ENCODE measurements at places on chromosomes 6 and 20.

GRCh38 chr6:38163186-38164130 lies 343.9 kb downstream of the ZFAND3 start:
- no peak for DNase-seq

- DNase-seq, result no peak
These were observed 9.4 kb downstream of the CCN5 start for GRCh38 chr20:44724423-44725091.

- no peak for DNase-seq
These were observed 9.6 kb downstream of the IGF2R start for GRCh38 chr6:159978291-159979135.

DNA sequence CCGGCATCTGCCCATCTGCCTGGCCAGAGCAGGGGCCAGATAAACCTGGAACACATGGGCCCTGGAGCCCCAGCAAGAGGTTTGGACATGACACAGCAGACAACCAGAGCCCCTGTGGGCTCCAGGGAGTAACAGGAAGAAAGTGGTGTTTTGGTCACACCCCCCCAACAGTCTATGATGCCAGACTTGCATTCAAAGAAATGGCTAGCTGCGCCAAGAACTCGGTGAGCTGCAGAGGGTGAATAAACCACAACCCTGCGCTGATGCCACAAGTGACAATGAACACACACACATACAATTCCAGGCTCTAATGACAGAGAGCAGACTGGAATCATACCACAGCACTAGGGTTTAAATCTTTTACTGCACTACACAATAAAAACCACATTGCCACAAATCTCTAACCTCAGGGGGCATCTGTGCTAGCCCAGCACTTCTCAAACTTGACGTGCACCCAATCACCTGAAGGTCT lies 34.0 kb downstream of the TRERF1 start:
- DNase-seq, result peak; percentile 18

- no peak for DNase-seq
These were observed 108.7 kb upstream of the LRFN2 start for GRCh38 chr6:40695750-40696415.

DNA sequence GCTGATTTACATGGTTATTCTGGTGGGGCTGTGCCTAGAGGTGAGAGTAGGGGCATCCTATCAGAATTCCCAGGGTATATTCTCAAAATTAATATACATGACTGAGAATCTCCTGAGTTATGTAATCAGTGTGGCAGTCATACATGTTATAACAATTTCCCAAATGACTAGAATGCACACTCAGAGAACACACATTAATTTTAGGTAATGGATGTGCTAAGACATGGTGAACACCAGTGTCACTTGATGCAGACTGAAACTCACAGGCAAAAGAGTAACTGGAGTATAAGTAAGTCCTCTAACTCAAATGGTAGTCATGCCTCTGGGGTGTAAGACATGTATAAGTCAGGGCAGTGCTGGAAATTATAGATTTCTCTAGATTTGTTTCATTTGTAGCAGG lies 1198.4 kb upstream of the CITED2 start:
- DNase-seq, result no peak

- no peak for DNase-seq
These were observed 109.5 kb downstream of the MEI4 start for GRCh38 chr6:77762386-77762785.

DNA sequence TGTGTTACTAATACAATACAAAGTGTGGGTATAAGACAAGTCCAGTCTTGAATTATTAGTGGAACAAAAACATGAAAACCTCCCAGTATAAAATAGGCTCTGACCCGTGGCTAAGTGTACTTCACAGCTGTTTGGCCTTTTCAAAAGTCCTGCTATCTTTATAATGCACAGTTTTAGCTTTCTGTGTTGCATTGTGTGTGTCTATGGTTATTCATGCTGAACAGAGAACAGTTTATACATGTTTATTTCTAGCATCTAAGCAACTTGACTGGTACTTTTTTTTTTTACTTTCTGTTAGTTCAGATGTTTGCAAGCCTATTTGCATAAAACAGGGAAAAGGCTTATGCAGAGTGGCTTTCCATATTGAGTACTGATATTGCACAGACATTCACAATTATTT lies 119.2 kb upstream of the CCN2 start:
- no peak for DNase-seq

GRCh38 chr20:10622657-10623418 lies 51.0 kb downstream of the JAG1 start:
- DNase-seq, result no peak

- peak; percentile 39 for DNase-seq
These were observed 51.9 kb upstream of the SLC22A16 start for GRCh38 chr6:110528101-110528929.

- DNase-seq, result peak; percentile 98
These were observed at the start of gene PTPN1 for GRCh38 chr20:50509923-50510705. Gene PTPN1 (plus strand): TSS chr20:50510383. CDS start chr20:50510528, 145 bp downstream.

- peak; percentile 19 for DNase-seq
These were observed 55.5 kb downstream of the REV3L start for GRCh38 chr6:111427341-111428116.

- no peak for DNase-seq
These were observed 39.9 kb downstream of the TBC1D7 start for GRCh38 chr6:13288481-13288880.

GRCh38 chr20:709991-710779 lies 34.6 kb upstream of the SCRT2 start:
- DNase-seq, result no peak

DNA sequence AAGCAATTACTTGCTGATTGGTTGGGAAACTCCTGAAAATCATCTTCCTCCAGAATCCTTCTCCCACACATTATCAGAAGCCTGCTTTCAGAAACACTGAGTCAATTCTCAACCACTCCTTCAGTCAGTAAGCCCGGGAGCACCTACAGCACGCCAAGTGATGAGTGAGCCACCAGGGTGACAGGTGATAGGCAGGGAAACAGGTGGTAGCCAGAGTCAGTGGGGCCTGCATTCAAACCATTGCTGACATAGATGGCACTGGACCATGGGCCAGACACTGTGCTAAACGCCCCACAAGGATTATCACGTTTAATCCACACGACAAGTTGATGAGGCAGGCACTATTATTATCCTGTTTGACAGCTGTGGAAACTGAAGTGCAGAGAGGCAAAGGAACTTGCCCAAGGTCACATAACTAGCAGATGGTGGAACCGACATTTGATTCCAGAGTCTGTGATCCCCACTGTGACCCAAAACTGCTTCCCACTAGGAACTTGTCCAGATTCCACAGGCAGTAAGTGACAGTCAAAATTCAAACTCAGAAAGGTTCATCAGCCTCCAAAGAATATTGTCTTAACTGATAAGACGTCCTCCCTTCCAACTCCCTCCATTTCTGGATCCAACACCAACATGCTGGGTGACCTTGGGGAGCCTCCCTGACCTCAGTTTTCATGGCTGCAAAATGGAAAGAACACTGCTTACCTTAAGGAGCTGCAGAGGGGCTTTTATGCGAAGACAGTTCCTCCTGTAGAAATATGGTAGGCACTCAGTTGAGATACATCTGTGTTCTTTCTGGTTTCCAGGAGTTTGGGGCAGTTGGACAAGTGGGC lies 23.9 kb upstream of the TOP1 start:
- no peak for DNase-seq

GRCh38 chr20:40978761-40979160 lies 49.9 kb upstream of the TOP1 start:
- no peak for DNase-seq

- no peak for DNase-seq
These were observed 528.7 kb upstream of the RNF217 start for GRCh38 chr6:124433387-124434160.

GRCh38 chr6:44787254-44787834 lies 399.8 kb downstream of the CDC5L start:
- no peak for DNase-seq

DNA sequence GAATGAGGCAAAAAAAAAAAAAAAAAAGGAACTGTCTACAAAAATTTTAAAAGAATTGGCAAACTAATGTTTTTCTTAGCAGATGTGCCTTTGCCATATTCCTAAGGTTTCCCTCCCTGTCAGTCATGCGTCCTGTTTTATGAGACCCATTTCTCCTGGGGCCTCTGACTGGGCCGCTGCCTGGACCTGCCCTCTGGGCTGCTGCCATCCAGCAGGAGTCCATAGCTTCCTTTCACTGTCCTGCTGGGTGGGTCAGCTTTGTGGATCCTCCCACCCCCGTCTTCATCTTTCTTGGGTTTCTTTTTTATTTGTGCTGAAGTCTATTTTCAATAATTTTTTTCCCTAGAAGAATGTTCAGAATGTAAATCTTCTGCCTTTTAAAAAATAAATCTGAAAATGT lies 110.8 kb upstream of the SCP2D1 start:
- no peak for DNase-seq

DNA sequence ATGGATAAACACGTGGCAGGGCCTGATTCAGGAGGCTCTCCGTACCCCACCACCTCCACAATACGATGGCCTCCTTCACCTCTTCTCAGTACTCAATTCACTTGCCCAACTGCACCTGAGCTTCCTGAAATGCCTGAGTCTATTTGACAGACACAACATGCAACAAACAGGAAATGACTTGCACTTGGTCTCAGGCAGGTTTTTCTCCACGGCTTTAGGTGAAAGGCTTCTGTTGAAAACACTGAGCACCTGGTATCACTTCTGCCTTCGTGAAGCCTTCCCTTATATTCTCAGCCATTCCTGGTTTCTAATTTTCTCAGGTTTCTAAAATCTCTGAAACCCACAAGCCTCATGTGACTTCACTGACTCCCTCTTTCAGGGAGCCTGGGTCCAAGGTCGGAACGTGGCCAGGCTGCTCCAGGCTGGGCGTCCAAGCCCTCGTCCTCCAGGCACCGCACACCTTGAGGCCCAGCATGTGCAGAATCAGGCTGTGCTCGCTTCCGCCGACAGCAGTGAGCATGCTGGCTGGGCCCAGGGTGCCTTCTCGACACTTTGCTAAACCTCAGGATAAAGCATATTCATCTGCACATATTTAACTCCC lies 34.7 kb downstream of the TAF4 start:
- DNase-seq, result no peak

- DNase-seq, result no peak
These were observed 38.8 kb upstream of the KHDRBS2 start for GRCh38 chr6:62324834-62325233.

- no peak for DNase-seq
These were observed 199.7 kb upstream of the SIM1 start for GRCh38 chr6:100664274-100665040.

DNA sequence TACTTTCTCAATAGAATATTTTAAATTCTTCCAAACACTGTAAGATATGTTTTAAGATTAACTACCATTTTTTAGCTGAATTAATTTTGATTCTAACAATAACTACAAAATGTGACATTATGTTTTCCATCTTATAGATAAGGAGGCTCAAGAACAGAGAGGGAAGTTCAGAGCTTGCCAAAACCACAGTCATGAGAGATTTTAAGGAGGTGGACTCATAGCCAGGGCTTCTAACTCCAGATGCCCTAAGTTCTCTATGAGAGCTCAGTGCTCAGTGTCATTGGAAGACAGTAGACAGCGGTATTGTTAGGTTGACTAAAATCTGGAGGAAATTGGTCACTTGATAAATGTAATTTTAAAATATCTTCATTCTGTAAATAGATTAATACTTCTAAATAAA lies 144.2 kb downstream of the PACRG start:
- no peak for DNase-seq

DNA sequence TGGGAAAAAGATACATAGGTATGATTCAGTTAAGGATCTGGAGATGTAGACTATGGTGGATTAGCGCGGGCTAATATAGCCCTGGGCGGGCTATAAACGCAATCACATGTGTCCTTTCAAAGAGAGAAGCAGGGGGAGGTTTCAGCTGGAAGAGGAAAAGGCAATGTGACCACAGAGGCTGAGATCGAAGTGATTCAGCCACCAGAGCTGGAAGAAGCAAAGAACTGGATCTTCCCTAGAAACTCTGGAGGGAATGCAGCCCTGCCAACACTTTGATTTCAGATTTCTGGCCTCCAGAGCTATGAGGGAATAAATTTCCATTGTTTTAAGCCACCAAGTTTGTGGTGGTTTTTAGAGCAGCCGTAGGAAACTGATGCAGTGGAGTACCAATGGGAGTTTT lies 81.5 kb upstream of the NHSL1 start:
- DNase-seq, result no peak

DNA sequence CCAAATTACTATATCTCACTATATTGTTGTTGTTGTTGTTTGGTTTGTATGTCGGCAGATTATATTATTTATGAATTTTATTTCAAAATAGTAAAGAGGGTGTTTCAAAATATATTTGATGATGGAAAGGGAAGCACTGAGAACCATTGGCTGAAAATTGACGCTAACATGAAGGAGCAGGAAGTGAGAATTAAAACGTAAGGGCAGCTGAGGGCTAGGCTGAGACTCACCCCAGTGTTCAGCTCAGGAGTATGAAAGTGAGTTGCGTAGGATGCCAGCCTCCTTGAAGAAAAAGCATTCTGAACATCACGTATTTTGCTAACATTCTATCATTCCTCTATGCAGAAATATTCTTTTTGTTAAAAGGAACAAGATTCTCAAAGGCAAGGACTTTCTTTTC lies 10.7 kb upstream of the IPCEF1 start:
- DNase-seq, result no peak

GRCh38 chr6:129601323-129601722 lies 108.7 kb downstream of the ARHGAP18 start:
- no peak for DNase-seq

DNA sequence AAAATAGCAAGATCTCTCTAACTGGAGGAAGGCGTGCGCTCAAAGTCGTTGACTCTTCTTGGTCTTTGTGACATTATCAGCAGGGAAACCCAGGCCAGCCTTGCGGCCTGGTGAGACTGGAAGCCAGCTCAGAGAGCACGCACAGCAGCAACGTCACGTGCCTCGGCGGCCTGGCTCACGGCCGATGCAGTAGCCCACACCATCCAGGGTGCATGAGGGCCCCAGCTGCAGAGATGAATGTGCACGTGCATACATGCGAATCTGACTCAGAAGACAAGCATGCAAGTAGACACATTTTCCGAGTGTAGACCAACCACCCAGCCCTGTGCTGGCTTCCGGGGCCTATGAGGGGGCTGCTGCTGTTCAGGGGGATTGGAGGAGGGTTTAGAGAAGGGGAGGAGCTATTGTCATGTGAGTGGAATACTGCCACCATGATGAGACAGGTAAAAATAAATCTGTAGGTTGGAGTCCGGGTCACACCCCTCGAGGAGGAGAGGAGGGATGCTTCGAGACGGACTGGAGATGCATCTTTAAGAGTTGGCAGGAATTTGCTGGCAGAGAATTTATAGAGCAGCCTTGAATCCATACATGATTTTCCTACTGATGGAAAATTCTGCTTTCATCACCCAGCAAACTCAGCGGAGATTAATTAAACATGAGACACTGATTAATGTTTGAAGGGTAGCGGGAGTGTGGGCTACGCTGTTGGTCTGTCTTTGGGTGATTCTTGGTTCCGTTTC lies 388.2 kb downstream of the CDH4 start:
- DNase-seq, result no peak

Data from GDM1 (cell line).